ENCODE measurements at places on chromosomes 11 and 22.

DNA sequence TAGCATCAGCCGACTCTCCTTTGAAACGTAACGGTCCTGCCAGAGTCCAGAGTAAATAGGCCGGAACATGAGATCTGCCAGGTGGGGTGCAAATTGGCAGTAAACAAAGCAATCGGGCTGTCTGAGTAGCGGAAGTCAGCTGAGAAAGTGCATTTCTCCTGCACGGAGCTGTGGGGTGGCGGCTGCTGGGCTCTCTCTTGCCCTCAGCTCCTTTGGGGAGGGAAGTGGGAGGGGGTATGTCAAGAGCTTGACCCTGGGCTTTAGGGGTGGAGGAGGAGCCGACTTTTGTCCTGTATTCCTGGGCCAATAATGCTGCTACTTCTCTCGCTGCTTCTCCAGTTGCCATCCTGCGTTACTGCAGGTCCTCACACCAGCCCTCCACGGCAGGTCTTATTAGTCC is 11.6 kb downstream of the GRIK4 start:
- DNase-seq = peak; percentile 42

- DNase-seq = no peak
These were observed 22.9 kb downstream of the MMP13 start for GRCh38 chr11:102932678-102933077.

- no peak for DNase-seq
These were observed 29.4 kb upstream of the LYVE1 start for GRCh38 chr11:10597877-10598351.

- no peak for DNase-seq
These were observed 34.7 kb upstream of the PRR5 start for GRCh38 chr22:44667276-44667675.

DNA sequence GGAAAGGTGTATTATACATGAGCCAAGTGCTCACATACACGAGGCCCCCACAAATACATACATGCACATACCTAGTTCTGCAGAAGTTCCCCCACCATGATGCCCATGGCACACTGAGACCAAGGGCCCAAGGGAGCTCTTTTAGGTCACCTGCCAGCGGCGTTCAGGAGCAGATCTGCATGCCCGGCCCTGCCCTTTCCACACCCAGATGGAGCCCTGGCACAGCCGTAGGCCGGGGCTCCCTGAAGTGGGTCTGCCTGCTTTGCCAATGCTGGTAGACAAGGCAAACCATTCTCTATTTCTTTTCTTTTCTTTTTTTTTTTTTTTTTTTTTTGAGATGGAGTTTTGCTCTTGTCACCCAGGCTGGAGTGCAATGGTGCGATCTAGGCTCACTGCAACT is 21.5 kb downstream of the NFAM1 start:
- DNase-seq = peak; percentile 70

DNA sequence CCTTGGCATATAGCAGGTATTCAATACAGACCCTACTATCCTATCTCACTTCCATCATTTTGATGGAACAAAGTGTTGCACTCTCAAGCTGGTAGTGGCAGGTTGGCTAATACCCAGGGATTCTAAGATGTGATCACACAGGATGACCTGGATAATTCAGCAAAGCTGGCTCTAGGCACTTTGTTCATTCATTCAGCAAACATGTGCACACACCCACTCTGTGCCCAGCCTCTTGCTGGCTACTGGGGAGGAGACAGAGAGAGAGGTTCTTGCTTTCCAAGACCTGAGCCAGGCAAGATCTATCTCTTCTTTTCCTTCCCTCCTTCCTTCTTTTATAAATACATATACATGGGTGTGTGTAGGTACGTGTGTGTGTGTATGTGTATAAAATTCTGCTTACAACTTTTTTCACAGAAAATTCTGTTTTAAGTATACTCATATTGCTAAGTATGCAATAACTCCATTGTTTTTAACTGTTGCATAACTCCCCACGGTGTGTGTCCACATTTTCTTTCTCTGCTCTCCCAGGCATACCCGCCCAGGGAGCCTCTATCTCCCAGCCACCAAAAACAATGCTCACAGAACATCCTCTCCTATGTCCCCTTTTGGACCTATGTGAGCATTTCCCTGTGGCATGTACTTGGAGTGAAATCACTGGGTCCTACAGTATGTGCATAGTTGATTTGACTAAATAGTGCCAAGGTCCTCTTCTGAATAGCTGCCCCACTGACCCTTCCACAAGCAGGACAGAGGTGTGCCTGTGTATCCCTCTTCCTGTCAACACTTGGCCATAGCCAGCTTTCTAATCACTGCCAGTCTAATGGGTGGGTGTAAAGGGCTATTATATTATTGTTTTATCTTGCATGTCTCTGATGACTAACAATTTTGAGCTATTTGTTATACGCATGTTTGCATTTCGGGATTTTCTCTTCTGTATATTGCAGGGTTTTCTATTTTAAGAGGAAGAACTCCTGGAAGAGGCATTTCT is 27.5 kb downstream of the CLPB start:
- DNase-seq = no peak

- no peak for DNase-seq
These were observed 208.4 kb downstream of the MAML2 start for GRCh38 chr11:96134602-96135001.

DNA sequence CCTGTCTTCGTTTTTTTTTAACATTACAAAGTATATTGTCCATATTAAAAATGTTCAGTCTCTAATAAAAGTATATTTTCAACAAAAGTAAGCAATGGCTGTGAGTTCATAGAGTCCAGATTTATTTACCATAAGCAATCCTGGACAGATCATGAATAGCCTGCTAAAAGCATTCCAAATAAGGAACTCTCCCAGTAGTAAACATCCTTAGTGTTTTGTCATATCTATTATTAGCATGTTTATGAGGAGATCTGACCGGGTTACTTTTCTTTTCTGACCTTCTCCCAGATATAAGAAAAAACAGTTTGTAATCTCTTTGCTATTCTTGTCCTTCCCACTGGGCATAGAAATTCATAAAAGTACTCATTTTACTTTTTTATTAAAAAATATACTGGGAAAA is 403.9 kb upstream of the ANO3 start:
- DNase-seq = no peak
